Left renal pelvis (tissue), 4 donors: ENCODE measurements at places on chromosomes 2 and 18.

- DNase-seq, result no peak
Observed at GRCh38 chr2:147607379-147607778, 237.4 kb upstream of the ACVR2A start.

DNA sequence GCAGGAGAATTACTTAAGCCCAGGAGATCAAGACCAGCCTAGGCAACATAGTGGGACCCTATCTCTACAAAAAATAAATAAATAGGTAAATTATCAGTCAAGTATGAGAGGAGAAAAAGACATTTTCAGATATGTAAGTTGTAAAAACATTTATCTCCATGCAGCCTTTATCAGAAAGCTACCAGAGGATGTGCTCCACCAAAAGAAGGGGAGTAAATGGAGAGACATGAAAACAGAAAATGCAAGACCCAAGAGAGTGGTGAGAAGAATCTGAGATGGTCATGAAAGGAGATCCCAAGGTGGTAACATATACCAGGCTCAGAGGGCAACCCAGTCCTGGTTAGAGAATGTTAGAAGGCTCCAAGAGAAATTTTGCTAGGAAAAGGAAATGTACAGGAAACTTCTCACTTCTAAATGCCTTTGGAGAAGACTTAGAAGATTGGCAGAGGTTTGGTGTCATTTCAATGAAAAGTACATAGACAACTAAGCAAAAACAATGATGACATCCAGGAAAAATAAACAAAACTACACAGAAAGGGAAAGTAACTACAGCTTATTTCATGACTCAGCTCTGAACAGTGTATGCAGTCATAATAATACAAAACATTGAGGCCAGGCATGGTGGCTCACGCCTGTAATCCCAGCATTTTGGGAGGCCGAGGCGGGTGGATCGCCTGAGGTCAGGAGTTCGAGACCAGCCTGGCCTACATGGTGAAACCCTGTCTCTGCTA lies 19.5 kb downstream of the CIB4 start:
- no peak for DNase-seq

- no peak for DNase-seq
Observed at GRCh38 chr2:159124931-159125467, 156.6 kb downstream of the TANC1 start.

- no peak for DNase-seq
Observed at GRCh38 chr2:154720651-154721050, 22.2 kb downstream of the KCNJ3 start.

- DNase-seq, result no peak
Observed at GRCh38 chr2:161952783-161953191, 121.2 kb downstream of the DPP4 start.

GRCh38 chr2:71348302-71348701 lies 16.7 kb downstream of the ZNF638 start:
- no peak for DNase-seq

GRCh38 chr2:127770973-127771735 lies 39.8 kb downstream of the WDR33 start:
- DNase-seq, result no peak

DNA sequence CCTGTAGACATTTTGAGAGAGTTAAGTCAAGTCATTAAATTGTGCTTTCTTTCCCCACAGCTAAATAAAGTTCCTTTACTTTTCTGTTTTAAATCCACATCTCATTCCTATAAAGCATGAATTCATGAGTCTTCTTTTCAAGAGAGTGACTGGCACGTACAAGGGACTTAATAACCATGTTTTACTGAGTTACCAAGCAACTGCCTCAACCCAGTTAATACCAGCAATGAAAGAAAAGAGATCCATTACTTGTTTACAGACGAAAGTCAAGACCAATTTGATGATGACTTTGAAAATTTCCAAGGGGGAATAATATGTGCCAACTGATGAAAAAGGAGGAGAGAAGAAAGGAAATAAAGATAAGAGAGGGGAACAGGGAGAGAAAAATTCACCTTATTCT lies 1082.5 kb upstream of the GYPC start:
- no peak for DNase-seq

DNA sequence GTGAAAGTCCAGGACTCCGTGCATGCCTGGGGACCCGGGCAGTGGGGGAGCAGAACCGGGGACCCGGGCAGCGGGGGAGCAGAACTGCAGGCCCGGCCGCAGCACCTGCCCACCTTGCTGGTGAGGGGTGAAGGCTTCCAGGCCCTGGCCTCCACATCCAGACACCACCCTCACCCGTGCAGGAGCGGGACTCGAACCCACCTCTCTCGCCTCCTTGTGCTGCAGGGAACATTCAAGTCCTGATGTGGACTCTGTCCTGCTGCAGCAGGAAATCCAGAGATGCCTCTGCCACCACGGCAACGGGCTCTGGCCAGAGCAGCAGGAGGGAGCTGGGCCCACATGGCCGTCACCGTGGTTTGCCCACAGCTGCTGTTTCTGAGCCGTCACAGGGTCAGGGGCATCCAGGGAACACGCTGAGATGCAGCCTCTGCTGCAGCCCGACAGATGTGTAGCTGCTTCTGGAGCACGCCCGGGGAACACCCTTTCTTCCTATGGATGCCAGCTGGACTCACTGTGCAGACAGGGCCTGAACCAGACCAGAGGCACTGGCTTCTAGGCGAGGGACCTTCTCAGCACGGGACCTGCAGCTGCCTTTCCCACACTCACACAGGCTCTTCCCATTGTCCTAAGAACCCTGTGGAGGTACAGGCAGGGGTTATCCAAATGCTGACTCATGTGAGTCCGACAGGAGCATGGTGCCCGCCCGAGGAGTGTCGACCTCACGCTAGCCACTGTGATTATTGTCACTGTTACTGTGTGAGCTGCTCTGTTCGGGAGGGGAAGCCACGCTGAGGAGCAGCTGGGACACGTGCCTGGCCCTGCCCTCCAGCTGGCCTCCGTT lies 89.2 kb upstream of the CTDP1 start:
- no peak for DNase-seq

GRCh38 chr2:219687272-219687671 lies 59.8 kb downstream of the SLC4A3 start:
- DNase-seq, result no peak

GRCh38 chr2:46438794-46439193 lies 40.6 kb upstream of the TMEM247 start:
- DNase-seq, result no peak

DNA sequence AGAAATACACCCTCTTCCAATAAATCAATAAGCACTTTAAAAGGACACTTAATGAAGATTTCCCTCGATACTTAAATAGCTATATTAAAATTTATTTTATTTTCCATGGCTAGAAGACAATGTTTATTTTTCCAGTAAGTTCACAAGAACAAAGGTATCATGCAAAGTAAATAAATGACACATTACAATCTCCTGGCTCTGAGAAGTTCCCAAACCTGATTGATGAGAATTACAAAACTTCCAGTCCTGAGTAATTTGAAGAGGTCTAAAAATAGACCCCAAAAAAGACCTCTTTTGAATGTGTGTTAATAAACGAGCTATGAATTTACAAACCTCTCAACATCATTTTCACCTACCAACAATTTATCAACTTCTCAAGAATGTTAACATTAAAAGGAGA lies 1.5 kb upstream of the PEX13 start:
- DNase-seq, result no peak

DNA sequence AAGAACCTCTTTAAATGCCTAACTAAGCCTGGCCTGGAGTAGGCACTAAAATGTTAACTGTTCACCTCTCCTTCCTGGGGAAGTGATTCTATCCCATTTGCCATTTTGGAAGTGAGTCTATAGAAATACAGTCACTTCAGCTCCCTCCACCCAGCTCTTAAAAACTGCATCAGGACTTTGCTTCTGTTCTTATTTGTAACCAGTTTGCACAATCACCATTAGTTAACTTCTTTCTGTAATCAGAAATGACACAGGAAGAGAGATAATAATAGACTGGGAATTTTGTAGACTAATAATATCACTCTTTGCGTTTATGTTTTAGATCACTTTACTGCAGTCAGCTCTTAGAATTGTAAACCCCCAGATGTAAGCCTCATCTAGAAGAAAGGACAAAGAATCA lies 16.0 kb upstream of the MARCO start:
- no peak for DNase-seq

- DNase-seq, result no peak
Observed at GRCh38 chr2:183207110-183207509, 82.9 kb downstream of the NUP35 start.

DNA sequence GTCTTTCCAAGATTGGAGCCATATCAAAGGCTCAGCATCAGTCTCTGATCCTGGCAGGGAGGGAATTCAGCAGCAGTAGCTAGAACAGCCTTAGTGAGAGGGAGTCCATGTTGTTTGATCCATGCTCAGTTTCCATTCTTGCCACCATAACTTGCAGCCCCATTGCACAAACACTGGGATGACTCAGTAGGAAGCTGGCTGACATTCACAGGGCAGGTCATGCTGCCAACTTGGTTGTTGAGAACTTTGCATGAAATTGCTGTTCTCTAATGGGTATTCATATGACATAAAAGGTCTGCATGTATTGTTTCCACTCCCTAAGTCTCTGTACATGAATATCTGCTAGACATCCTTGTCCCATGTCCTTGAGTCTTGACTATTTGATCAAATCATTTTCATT lies 29.9 kb upstream of the STAT4 start:
- DNase-seq, result no peak

DNA sequence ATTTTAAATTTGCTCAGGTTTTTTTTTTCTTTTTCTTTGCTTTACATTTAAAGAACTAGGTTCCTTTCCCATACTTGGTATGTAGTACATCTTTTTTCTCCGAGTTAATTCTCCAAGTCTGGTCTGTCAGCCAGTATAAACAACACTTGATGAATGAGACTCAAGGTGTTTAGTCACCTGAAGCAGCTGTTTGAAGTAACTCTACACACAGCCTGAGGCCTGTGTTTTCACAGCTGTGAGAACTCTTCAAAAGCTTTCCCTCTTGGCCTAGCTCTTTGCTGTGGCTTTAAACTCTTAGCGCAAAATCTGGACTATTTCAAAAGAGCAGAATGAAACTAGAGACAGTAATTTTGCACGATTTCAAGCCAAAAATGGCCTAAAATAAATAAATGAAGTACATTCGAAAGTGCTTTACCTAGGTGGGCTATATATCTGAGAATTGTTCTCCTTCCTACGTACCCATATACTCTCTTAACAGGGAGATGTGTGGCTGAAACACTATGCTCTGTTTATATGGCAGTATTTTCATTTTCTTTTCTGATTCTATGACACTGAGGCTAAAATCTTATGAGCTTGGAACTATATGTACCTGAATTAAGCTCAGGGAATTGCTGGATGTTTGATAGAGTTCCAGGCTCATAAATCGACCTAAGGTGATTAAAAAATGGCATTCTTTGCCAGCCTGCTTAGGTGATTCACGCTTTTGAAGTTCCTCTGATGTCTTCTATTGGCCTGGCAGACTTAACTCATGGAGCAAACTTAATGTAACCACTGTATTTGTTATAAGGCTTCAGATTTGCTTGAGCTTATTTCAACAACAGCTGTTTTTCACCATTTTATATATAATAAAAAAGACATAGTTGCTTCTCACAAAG lies 1044.1 kb upstream of the ZEB2 start:
- peak; percentile 55 for DNase-seq

DNA sequence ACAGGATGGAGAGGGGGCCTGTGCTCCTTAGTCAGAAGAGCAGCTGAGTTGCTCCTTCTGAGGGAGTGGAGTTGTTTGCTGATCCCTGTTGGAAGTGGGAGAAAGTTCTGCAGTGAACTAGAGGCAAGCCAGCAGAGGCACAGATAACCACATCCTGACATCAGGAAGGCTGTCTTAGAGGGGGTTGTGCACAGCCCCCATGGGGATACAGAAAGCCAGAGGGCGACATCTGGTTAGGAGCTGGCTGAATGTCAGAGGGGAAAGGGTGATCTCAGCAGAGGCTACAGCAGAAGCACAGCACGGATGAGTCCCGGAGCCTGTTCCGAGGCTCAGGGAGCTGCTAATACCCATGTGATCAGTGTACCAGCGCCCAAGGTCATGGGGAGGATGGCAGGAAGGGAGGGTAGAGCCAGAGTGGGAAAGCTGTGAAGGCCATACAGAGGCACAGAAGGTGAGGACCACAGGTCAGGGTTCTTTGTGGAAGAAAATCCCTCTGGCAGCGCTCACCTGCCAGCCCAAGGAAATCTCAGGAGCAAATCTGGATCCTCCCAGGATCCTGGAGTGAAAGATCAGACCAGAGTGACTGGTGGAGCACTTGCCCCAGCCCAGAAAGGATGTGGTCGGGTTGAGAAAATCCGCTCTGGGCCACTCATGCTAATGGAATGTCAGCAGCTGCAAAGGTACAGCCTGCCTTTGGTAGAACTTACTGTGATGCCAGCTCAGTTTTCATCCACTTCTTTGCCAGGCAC lies 111.8 kb downstream of the STPG4 start:
- no peak for DNase-seq

DNA sequence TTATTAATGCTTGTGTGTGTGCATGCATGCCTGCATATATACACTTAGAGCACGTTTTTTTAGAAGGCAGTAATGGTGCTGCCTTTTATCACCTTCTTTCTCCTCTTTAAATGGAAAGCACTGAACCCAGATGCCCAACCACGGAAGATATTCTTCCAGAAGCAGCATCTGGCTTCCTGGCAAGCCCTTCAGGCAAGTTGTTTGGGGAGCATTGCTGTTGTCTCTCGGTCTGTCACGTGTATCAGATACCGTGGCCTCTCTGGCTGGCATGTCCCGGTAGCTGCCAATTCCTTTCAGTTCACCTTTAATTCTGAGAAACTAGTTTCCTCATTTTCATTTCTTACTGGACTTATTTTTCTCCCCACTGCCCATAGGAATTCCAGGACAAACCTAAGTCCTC lies 587.8 kb downstream of the ARHGAP15 start:
- no peak for DNase-seq

DNA sequence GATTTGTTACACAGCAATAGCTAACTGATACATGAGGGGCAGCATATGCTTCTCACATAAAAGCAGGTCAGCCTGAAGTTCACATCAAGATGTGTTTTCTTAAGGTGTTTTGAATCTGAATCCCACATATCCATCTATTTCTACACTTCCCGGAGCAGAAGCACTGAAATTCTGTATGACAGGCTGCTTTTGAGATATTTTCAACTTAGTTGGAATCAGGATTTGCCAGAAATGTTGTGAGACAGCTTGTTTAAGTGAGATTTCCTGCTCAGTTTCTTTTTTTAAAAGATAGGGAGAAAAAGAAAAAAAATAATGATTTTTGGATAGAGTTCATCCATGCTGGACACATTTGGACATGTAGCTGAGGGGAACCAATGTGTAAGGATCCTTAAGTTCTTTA lies 501.5 kb upstream of the CELF4 start:
- no peak for DNase-seq

- DNase-seq, result no peak
Observed at GRCh38 chr2:223052548-223053483, 826 bp downstream of the KCNE4 start.
